Endodermal cell (in vitro differentiated cells): ENCODE measurements at places on chromosomes 7 and 10.

DNA sequence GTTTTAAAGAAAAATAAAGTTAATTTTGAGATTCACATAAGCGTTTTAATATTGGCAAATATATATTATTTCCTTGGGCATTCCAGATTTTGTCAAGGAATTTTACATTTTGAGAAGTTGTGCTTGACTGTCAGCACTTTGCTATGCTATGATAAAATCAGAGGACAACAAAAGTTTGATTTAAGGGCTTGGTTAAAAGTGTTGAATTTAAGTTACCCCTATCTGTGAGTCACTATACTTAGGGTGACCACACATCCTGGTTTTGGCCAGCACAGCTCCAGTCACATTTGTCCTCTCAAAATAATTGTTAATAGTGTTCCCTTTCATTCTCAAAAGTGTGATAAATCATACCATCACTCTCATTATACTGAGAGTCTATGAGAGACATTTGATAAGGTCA, 34.2 kb upstream of the ANK3 start:
- no peak for DNase-seq

DNA sequence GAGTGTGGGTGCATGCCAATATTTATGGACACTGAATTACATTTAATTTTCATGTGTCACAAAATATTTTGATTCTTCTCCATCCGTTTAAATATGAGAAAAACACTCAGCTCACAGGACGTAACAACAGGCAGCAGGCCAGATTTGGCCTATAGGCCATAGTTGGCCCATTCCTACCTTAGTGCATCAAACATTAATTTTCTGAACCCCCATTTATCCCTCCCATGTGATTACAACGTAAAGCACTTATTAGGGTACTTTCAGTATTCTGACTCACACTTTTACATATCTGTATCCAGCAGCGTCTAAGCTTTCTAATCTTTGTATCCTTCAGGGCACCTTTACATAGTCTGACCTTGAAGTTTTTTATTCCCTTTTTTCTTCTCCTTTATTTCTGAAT, 4.0 kb downstream of the IDI1 start:
- no peak for DNase-seq

DNA sequence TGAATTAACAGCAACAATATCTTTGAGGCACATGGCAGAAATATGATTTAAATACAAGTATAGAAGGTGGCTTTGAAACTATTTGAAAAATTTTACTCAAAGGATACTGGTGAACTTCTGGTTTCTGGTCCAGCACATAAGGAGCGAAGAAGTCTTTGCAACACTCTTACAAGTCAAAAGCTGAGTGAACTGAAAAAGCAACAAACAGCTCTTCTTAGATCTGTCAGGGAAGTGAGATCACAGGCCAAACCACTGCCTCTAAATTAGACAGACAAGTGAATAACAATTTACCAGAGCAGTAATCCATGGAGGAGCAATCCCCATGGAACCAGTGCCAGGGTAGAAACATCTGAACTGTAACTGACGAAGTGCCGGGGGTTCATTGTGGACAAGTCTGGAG, 9.6 kb upstream of the VWC2 start:
- no peak for DNase-seq

DNA sequence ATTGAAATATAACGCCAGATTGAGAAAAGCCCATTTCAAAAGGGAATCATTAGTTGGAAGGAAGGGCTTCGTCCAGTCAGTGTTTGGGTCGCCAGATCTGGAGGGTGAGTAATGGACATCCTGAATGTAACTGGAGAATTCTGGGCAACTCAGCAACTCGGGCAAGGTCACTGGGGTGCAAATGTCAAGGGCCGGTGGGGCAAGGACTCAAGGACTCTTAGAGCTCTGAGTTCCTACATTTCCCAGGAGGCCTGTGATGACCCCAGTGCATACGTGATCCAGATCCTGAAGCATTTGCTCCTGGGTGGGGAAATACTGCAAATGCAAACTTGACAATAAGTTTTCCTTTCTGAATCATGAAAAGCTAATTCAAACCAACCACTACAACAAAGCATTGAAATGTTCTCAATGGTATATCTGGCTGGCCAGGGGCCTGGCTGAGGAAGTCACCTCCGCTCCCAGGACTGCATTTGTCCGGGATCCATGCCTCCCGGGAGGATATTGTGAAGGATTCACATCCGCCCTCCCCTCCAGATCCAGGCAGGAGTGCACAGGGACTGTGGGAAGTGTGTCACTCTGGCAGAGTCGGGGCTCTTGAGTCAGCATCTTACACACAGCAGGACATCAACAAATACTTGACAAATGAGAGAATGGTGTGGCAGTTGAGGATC, 164.0 kb downstream of the FANK1 start:
- no peak for DNase-seq

- DNase-seq, result no peak
These were observed 64.8 kb upstream of the MEOX2 start for GRCh38 chr7:15751191-15751701.

DNA sequence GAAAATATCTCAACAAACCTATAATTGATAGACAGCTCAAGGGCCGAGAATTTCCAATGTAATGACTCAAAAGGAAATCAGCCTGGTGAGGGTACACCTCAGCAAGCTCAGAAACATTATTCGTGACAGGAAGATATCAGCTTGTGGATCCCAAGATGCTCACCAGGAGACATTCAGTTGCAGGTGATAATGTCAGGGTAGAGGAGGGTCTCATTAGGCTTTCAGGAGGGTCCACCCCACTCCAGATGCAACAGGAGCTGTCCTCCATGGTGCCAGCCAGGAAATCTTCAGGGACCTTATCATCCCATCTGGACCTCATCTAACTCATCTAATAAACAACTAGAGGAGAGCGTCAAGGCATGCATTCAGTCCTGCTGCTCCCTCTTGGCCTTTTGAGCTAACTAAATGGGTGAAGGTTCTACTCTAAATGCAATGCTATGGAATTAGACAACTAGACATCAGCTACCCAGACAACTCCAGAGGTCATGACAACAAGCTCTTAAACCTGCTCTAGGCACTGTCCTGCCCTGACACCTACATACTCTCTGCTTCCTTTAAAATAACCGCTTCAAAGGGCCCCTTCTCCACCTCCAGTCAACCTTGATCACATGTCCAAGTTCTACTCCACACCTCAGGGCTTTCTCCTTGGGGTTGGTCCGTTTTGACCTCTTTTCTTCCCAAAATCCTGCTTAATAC, 4.3 kb upstream of the GIMAP5 start:
- no peak for DNase-seq

- peak; percentile 87 for DNase-seq
These were observed at the start of gene HTRA1 for GRCh38 chr10:122461367-122461728. Gene HTRA1 (plus strand): TSS chr10:122461553. CDS start chr10:122461653, 100 bp downstream.

GRCh38 chr7:28301148-28301641, 111.1 kb upstream of the CREB5 start:
- no peak for DNase-seq

- peak; percentile 91 for DNase-seq
These were observed 3.7 kb upstream of the ABHD11 start for GRCh38 chr7:73742338-73742752.

DNA sequence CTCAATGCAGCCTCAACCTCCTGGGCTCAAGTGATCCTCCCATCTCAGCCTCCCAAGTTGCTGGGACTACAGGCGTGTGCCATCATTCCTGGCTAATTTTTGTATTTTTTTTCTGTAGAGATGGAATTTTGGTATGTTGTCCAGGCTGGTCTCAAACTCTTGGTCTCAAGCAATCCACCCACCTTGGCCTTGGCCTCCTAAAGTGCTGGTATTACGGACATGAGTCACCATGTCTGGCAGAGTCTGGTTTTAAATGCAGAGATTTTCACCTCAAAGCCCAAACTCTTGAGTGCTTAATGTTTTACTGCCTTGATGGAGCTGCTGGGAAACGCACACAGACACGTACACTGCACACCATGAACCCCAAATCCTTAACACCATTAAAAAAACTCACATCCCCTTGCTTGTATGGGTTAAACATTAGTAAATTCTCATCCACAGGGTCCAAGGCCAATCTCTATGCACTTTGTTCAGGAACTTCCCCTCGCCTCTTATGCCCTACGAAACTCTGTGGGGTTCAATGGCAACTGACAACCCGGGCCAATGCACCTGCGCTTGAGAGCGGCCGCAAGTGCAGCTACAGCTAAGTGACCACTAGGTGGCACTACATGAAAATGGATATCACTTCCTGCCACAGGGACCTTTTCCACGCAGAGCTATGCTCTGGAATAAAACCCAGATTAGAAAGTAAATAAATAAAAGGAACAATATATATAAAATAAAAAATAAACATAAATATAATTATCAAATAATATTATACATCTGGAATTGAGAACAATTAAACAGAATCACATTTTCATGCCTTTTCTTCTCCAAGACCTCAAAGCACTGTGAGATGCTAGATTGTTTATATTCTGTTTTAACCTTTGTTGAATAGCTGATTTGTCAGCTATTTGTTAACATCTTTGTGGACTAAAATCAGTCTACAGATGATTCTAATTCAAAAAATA, 66.9 kb upstream of the AFAP1L2 start:
- DNase-seq, result peak; percentile 84

DNA sequence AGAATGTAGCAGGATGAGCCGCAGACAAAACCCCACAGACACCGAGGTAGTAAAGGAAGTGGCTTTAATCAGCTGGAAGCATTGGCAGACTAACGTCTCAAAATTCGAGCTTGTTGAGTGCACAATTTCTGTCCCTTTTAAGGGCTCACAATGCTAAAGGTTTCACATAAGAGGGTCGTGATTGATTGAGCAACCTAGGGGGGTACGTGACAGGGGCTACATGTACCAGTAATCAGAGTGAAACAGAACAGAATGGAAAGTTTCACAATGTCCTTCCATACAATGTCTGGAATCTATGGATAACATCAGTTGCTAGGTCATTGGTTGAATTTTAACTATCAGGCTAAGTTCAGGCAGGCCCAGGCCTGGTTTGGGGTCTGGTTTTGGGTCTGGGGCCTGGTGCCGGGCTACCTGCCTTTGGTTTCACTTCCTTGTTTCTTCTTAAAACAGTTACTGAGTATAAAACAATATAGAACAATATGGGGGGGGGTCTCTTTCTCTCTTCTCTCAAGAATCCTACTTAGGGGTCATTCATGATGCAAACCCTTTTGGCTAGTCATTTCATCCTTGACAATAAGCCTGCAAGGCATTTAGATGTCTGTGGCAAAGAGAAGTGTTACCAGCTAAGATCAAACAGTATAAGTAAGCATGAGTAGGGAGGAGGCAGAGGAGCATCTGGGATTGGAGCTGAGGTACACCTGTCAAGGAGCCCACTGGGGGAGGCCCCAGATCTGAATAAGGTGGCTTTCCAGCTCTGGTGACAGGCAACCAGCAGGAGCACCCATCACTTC, 364.1 kb downstream of the TNS3 start:
- no peak for DNase-seq

GRCh38 chr7:101367676-101368075, 5.0 kb downstream of the COL26A1 start:
- no peak for DNase-seq

GRCh38 chr10:77475522-77475921, 162.1 kb downstream of the KCNMA1 start:
- DNase-seq, result no peak

DNA sequence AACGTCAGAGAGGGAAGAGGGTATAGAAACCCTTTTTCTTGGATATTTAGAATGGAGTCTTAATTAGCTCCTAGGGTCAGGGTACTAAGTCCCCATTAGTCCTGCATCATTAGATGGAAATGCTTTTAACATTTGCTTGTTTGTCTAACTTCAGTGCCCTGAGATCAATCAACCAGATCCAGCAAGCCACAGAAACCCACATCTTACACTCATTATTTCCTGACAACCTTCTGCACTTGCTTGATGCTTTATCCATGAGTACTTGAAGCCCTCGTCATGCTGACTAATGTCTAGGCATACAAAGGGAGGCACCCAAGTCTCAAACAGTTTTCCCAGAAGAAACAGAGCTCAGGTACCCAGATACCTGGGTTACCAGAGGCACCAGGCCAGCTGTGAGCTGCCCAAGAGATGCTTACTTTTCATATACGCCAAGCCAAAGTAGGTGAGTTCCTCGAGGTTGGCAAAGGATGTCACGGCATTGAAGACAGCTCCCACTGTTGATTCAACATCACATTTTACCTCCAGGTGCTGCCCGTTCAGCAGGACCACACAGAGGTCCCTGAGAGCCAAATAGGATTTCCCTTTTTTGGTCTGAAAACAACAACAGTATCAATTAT, 42.7 kb downstream of the FRMPD2 start:
- DNase-seq, result no peak

DNA sequence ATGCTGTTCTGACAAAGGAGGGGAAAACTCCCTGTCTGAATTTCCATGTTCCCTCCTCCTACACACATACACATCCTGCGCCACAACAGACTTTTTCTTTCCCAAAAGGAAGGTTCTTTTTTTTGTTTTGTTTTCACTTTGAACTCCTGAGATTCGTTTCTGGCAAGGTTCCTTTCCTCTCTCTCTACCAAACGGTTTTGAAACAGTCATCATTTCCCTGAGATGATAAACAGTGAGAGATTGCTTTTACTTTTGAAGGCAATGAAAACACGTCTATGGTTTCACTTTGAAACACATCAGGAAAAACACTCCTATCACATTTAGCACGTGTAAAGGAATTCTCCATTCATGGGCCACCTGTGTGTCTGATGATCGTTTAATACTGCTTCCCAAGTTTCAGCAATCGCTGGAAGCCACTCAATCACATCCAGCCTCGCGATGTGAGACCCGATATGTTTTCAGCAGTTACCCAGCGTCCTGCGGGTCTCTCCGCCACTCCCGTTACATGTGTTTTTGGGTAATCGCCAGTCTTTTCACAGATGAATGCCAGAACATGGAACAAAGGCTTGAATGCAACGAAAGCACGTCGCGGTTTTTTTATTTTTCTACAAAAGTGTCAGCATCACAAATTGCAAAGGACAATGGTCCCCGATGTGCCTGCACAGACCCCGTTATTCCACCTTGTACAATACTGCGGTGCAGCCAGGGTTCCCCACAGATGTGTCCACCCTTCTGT, 62.8 kb upstream of the CUX1 start:
- DNase-seq, result no peak

- peak; percentile 67 for DNase-seq
These were observed 448.1 kb downstream of the GATA3 start for GRCh38 chr10:8502573-8502972.

DNA sequence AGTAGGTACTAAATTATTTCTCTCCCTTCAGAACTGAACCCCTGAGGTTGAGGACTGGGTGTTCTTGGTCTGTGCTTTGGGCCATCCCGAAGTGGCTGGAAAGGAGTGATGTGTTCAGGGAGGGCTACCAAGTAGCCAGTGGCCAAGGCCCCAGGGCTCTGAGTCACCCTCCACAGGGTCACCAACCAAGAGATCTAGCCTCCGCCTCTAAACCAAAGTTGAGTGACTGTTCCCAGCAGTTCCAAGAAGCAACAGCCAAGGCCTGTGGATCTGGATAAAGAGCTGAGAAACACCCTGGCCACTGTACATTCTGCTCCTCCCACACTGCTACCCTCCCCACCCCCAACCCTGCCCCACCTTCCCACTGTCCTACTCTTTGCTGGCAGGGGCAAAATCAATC, 35.5 kb upstream of the KCNMA1 start:
- DNase-seq, result no peak

GRCh38 chr7:148733496-148733895, 34.8 kb downstream of the CUL1 start:
- DNase-seq, result no peak
